ENCODE measurements at places on chromosomes 7 and 10.

- no peak for DNase-seq
These were observed 129.7 kb upstream of the VWC2 start for GRCh38 chr7:49643736-49644135.

- DNase-seq, result no peak
These were observed 1.9 kb downstream of the LRRC20 start for GRCh38 chr10:70380350-70381135.

GRCh38 chr10:89543841-89544240, 8.4 kb upstream of the SLC16A12 start:
- DNase-seq, result peak; percentile 79

DNA sequence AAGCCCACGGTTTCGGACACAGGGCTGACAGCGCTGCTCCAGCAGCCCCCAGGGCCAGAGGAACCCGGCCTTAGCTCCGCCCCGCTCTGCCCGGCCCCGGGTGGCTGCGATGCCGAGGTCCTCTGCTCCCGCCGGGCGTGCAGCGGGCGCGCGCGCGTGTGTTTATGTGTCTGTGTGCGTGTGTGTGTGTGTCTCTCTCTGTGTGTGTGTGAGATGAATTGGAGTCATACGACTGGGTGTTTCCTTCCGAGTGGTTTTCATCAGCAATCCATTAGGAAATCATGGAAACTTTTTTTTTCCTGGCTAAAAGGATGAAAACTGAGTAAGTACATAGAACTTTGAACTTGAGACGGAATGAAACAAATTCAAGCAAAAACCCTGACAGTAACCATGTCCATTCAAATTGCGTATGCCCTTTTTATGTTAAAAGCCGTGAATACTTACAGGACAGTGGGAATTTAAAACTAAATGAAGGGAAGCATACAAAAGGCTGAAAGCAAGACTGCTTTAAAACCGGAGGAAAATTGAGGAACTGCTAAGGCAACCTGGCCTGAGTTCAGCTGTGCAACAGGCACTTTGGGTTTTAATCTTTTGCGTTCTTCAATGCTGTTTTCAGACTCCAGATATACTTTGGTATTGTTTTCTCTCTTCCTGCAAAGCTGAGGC, at the start of gene CPED1:
Gene CPED1, plus strand, starts transcription at position 121 of the 666 bp plus-strand sequence. CDS start 911 bp downstream, outside the sequence.
- DNase-seq, result peak; percentile 48

DNA sequence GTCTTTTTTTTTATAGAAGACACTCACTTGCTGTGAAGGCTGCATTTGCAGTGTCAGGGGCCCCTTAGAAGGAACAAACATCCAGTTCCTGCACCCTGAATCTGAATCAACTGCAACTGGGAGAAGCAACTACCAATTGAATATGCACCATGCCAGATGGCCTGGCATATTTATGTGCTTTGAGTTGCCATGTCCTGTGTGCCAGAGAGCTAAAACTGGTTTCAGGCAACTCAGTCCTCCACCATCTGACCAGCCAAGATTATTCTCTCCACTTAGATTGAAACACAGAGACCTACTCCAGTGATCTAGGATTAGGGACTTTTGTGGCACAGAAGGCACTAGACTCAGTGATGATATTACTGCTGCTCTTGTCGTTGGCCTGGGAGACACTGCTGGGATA, 225.4 kb downstream of the HECW1 start:
- no peak for DNase-seq
